ENCODE measurements at places on chromosomes 4 and X. TPM values are rescaled to one million over a fixed set of nuclear protein-coding genes. Genes with fewer than 3 reads are reported as not detected.

- H3K27me3 ChIP-seq = no peaks in the 10 kb centered on the region
- no peak overlapping the region for H3K27ac ChIP-seq
- H3K4me3 ChIP-seq = no peak overlapping the region
- H3K36me3 ChIP-seq = no peaks in the 10 kb centered on the region
- no peaks in the 10 kb centered on the region for H3K4me1 ChIP-seq
These were observed 74.7 kb upstream of the IL13RA1 start for GRCh38 chrX:118652717-118653116.

GRCh38 chr4:159443975-159444374, 341.1 kb downstream of the RAPGEF2 start:
- no peak for DNase-seq
- H3K36me3 ChIP-seq = no peaks in the 10 kb centered on the region
- peaks cover 2% of the 10 kb centered on the region for H3K4me1 ChIP-seq
- H3K27ac ChIP-seq = no peak overlapping the region

DNA sequence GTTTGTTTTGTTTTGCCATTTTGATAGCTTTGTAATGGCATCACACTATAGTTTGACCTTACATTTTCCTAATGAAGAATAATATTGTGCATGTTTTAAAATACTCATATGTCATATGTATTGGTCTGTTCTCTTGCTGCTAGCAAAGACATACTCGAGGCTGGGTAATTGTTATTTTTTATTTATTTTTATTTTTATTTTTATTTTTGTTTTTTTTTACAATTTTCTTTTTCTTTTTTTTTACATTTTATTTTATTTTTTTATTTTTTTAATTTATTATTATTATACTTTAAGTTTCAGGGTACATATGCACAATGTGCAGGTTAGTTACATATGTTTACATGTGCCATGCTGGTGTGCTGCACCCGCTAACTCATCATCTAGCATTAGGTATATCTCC, 104.6 kb upstream of the GRID2 start:
- no peaks in the 10 kb centered on the region for H3K36me3 ChIP-seq
- no peak for DNase-seq
- H3K27ac ChIP-seq = no peak overlapping the region
- no peak overlapping the region for H3K4me3 ChIP-seq

GRCh38 chr4:28010577-28011240, 1150.1 kb downstream of the STIM2 start:
- no peak for DNase-seq

- peaks cover 24% of the 10 kb centered on the region for H3K27me3 ChIP-seq
- no peaks in the 10 kb centered on the region for H3K36me3 ChIP-seq
- no peak for DNase-seq
- no peak overlapping the region for H3K4me3 ChIP-seq
These were observed 140.5 kb upstream of the ZIC3 start for GRCh38 chrX:137425273-137425902.

The STAP1 gene
- not detected for total RNA-seq
